ENCODE measurements at places on chromosomes 4 and X.

DNA sequence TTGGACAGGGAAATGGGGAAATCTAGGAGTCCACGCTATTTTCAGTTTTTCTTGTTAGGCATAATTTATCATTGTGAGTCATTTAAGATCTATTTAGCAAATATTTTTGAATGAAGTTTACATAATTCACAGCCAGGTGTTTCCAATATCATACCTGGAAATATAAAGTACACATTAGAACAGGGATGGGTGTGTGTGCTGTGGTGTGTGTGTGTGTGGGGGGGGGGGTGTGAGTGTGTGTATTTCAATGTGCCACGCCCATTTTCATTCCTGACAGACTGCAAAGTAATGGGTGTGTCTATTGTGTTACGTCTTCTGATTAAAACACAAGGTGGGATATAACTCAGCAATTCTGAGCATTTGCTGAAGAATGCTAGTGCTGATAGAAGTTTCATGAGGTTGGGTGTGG is 33.2 kb downstream of the ARHGAP10 start:
- no peak for DNase-seq

DNA sequence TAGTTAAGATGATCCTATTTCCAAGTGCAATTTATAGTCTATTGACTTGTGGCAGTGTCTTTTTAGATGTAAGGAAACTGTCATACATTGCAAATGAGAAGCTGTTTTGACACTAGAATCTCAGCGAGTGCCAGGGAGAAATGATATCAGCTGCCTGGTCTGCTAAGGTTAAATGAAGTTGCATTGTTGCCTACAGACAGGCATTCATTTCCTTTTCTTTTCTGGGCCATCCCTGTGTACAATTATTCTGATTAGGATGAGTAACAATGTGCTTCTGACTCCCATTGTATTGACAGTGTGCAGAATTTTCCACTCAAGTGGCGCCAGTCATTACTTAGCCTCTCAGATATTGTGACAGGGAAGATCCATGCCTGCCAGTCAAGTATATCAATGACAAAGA is 231.2 kb downstream of the GPAT3 start:
- DNase-seq = no peak

- no peak for DNase-seq
Measured at GRCh38 chr4:8647626-8648025, 55.1 kb downstream of the CPZ start.

- no peak for DNase-seq
Measured at GRCh38 chr4:137519406-137519805, 12.9 kb downstream of the PCDH18 start.

DNA sequence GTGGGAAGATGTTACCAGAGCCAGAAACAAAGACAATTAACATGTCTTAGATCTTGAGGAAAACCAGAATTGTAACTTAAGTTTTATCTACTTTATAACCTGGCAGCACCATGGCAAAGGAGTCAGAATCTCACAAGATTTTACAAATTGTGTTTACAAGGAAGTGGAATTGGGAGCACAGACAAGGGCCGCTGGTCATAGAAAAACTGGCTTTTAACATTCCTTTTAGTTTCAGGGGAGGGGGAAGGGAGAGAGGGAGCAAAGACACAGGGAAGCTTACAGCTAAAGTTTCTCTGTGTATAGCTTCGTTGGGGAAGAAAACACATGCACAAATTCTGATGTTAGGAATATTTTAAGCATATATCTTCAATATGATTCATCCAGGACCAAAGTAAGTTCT is 10.3 kb upstream of the UGT2B11 start:
- no peak for DNase-seq

DNA sequence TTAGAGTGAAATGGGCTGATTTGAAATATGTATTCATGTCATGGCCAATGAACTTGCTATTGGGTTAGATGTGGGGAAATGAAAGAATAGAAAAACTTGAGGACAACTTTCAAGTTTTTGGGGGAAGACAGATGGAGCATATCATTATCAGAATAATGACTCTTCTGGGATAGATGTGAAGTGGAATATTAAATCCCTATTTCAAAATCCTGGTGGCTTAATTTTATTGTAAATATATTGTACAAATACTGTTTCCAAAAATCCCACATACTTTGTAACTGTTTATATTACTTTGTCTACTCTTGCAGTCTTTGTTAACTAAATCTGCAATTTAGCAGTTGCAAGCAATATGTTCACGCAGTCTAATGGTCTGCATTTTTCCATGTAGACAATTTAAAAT is 35.9 kb upstream of the FBXW7 start:
- no peak for DNase-seq

DNA sequence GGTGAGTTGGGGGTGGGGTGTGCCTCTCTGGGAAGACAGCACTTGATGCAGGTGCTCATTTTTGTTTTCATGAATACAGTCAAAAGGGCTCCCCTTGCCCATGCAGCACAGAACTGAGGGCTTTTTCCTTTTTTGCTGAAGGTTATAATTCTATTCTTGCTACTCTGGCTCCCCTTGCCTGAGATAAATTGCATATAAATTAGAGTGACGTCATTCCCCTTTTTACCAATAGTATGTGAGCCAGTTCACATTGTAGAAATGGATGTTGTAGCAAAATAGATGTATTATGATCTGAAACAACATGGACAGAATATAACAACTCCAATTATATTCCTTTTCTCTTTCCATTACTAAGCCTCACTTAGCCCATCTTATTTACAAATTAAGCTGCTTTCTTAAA is 28.4 kb downstream of the CXorf58 start:
- DNase-seq = no peak

GRCh38 chr4:38857354-38858096 is 908 bp upstream of the TLR6 start:
- no peak for DNase-seq

DNA sequence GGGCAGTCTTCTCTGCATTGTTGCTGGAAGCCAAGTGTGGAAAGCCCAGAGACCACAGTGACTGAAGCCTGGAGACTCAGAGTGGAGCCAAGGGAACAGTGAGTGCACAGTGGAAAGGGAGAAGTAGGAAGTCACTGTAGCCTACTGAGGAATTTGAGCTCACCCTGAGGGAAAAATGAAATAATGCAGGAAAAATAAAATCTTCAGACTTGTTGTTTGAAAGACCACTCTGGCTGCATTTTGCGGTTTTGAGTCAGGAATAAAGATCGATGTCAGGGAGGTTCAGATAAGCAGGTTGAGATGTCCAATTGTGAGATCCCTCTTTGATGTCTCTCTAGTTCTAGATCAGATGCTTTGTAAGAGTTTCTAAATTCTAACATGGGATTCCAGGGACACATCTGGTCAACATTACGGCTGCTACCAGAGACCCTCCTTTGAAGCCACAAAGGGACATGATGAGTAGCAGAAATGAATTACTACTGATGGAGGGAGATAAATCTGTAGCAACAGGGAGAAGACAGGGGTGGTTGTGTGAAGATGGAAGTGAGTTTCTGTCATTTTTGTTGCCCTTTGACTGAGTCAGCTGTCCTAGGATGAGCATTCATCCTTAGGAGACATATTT is 8.4 kb downstream of the ADH4 start:
- no peak for DNase-seq

- DNase-seq = no peak
Measured at GRCh38 chrX:95585321-95585720, 1099.3 kb upstream of the DIAPH2 start.

DNA sequence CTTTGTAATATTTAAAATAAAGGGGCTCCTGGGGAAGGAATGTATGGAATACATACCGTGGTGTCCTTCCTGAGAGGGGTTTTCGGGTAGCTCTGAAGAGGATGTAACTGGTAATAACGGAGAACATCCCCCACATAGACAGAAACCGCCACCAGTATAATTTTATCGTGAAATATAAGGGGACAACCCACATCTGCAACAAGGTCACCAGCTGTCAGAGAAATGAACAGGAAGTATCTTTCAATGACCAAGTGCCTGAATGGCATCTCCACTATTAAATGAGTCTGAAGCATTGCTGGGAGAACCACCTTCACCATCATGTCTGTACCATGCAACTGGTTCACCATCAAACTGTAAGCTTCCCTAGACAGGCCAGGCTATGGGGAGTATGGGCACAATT is 31.7 kb downstream of the RNF175 start:
- DNase-seq = no peak
